Effector CD4-positive, alpha-beta T cell (primary cell): ENCODE measurements at places on chromosomes 6 and 20.

GRCh38 chr20:47205577-47206123, 150.8 kb downstream of the ZMYND8 start:
- DNase-seq, result no peak

- no peak for DNase-seq
Measured at GRCh38 chr6:53474010-53474409, 70.9 kb downstream of the GCLC start.

DNA sequence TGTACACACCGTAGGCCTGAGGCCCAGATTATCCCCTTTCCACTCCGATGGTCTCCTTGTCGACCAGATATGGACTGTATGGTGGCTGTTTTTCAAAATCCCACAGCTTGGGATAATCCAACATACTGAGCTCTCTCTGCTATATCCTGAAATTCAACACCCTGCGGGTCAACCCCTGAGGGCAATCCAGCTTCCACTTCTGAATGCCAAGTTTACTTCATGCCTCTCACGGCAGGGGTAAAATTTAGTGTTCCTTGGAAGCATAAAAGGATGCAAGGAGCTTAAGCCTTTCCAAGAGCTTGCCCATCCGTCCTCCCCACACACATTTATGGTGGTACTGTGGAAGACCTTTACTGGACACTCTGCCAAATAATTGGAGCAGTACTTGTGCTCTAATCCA, 90.7 kb downstream of the PLG start:
- no peak for DNase-seq

DNA sequence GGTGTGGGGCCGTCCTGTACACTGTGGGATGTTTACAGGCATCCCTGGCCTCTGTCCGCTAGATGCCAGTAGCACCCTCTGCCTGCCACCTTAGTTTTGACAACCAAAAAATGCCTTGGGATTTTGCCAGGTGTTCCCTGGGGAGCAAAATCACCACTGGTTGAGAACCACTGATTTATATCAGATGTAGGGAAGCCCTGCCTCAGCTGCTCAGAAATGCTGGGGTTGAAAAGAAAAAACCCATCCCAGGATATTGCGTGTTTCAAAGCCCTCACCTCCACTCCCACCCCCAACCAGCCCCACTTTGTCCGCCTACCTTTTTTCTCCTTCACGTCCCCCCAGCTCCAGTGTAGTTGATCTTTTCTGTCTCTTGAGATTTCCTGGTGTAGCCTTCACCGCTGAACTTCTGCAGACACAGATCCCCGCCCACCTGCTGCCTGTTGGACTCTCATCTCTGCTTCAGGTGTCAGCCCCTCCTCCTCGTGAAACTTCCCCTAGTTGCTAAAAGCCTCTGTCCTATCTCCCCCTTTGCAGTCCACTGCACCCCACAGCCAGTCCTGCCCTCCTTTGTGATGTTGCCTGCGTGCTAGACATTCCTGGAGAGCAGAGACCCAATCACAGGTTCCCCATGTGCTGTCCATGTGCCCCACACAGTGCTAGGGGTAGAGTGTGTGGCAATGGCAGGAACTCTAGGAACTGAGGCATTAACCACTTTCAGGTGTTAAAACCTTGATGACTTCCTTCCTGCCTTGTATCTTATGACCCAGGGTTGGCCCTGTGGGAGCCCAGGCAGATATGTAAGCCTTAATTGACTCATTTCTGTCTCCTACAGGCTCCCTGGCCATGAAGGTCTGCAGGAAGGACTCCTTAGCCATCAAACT, 98.9 kb downstream of the TBC1D7 start:
- DNase-seq, result no peak

- no peak for DNase-seq
Measured at GRCh38 chr6:154319231-154319858, 37.3 kb downstream of the IPCEF1 start.

DNA sequence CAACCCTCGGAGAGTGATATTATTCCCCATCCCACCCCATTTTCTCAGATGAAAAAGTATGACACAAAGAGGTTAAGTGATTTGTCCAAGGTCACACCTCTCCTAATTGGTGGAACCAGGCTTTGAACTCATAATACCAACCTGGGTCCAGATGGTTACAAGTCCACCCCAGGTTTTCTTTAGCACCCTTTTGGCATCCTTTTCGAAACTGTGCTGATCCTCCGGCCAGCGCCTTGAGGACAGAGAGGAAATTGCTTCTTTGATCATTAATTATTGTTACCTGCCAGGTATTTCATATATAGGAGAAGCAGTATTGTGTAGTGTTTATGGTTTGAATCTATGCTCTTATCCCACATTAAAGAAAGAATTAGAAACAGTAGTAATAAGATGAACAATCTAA, 29.3 kb upstream of the PDYN start:
- no peak for DNase-seq

- no peak for DNase-seq
Measured at GRCh38 chr6:121730616-121731015, 295.2 kb downstream of the GJA1 start.

GRCh38 chr6:73329201-73329600, 24.9 kb downstream of the DPPA5 start:
- DNase-seq, result no peak

GRCh38 chr20:45907219-45907948, 4.6 kb downstream of the PLTP start:
- no peak for DNase-seq

GRCh38 chr6:80623066-80623815, 516.8 kb downstream of the BCKDHB start:
- DNase-seq, result no peak

DNA sequence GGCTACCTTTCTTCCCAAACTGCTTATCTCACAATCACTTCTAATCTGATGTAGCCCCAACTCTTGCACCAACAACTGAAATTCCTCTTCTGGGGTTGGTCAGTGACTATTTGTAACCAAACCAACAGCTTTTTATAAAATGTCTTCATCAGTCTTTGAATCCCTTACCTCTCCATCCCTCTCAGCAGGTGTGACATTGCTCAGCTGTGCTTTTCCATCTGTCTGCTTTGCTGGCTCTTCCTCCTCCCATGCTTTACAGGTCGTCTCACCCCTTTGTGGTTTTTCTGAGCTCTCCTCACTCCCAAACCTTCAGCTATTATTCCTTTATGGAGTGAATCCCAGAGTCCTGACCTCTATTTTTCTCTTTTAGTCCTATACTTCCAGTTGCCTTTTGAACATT, 5.9 kb downstream of the MAP7 start:
- DNase-seq, result no peak

- no peak for DNase-seq
Measured at GRCh38 chr6:4781967-4782575, 5.9 kb downstream of the CDYL start.

DNA sequence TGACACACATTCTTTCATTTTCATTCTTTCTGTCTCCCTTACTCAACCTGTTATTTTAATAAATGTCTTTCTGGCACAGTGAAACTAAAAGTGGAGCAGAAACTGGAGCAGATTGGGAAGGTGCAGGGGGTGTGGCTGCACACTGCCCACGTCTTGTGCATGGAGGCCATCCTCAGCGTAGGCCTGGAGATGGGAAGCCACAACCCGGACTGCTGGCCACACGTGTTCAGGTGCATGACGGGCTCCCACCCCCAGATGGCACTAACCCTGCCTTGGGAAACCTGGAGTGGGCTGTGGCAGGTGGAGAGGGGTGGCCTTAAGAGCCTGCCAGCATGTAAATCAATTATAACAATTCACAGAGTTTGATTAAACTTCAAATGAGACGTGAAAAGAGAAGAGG, 71.4 kb upstream of the PBOV1 start:
- DNase-seq, result no peak

- no peak for DNase-seq
Measured at GRCh38 chr20:20085812-20086211, 33.5 kb downstream of the CFAP61 start.

DNA sequence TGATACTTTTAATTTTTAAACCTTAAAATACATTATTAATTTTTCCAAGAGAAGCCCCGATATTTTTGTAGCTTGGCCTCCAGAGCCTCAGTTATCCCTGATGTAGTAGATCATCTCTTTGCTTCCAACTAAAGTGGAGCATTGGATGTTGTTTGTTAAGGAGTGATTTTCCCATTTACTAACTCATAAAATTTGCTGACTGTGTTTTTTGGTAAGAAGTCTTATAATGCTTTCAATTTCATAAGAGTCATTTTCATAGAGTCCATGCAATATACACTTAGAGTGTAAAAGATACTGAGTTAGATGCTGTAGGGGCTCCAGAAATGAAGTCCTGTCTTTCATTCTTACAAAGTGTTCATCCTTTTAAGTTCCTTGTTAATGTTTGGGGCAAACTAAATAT, 46.8 kb downstream of the CDKAL1 start:
- no peak for DNase-seq

DNA sequence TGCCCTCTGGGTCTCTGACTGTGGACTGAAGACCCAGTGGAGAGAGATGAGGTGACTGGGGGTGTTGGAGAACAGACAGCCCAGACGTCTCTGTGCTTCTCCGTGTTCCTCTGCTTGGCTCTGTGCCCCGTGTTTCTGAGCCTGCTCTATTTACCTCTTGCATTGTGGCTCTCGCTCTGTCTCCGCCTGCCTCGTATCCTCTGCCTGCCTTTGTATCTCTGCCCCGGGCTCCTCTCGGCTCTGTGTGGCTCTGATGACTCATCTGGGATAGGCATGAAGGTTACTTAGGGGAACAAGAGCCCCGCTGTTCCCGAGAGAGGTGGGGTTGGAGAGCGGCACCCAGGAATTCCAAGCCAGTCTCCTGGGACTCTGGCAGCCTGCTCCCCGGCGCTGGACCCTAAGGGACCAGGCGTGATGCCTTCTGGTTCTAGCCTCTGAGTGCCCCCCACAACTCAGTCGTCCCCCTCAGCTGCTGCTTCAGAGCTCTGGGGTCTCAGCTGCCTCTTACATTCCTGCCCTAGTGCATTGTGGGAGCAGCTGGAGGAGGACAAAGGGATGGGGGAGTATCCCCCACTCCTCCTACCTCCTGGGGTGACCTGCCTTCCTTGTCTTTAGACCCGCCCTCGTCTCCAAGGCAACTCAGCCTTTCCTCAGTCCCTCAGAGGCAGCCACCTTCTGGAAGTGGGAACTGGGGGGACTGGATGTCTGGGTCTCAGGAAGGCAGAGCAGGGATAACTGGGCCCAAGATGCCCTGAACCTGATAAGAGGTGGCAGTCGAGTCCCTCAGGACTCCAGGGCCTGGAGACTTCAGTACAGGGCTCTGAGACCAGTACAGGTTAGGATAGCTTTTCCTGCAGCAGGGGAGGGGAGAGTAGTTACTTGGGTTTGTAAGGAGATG, 1.9 kb downstream of the DDR1 start:
- no peak for DNase-seq

DNA sequence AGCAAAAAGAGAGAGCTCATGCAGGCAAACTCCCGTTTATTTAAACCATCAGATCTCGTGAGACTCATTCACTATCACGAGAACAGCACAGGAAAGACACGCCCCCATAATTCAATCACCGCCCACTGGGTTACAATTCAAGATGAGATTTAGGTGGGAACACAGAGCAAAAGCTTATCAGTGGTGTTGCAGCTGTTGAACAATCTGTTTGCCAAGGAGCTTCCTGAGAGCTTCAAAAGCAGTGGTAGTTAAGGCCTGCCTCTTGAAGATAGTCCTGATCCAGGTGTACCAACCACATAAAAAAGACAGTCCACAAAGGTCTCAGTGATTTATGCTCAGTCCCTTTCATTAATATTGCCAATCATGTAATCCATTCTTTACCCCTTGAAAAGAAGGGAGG, 269.4 kb upstream of the IRAK1BP1 start:
- no peak for DNase-seq

GRCh38 chr6:149336609-149336928, 19.1 kb downstream of the TAB2 start:
- no peak for DNase-seq

- DNase-seq, result no peak
Measured at GRCh38 chr6:14177413-14178082, 60.0 kb downstream of the CD83 start.

DNA sequence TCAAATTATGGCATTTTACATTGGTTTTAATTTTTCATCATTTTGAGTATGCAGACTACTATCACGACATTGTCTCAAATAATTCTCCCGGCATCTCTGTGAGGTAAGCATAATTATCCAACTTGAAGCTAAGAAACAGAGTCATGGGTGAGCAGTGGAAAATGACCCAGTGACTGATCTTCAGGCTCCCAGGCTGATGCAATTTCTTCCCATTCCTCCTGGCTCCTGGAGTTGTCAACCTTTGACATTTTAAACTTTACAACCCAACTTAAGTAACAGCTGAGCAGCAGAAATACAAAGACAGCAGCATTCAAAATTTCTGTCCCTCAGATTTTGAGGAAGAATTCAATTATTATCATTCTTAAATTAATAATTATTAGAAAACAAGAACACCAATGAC, 13.7 kb upstream of the LAMA4 start:
- DNase-seq, result no peak

DNA sequence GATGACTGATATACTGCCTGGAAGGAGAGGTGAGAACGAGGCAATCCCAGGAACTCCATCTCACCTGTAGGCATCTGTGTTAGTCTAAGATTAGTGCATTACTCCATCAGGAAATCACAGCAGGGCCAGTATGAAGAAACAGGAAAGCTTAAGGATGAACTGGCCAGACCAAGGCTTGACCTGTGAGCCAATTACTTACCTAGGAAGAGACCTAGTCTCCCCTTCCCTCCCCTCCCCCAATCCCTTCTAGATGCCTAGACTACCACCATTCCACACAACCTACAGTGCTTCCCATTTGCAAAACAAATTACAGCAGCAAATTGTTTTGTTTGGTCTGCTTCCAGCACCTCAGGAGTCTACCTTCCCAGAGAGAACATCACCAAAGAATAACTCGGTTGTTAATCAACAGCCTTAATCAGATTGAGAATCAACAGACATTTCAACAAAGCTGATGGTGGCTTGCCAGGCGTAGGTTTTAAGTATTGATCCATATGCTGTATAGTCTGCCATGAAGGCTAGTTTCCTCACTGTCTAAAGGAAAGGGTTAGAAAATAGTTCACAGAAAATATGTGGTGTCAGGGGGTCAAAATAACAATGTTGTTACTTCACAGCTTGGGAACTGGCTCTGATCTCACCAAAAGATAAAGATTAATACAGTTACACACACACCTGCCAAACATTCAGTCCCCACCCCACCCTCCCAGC, 10.1 kb downstream of the PKHD1 start:
- DNase-seq, result no peak

- no peak for DNase-seq
Measured at GRCh38 chr6:31979238-31979898, 2.5 kb upstream of the C4A start.

GRCh38 chr6:11202513-11203305, 29.8 kb downstream of the NEDD9 start:
- no peak for DNase-seq

GRCh38 chr20:50932691-50933280, 1.5 kb upstream of the ADNP start:
- no peak for DNase-seq

DNA sequence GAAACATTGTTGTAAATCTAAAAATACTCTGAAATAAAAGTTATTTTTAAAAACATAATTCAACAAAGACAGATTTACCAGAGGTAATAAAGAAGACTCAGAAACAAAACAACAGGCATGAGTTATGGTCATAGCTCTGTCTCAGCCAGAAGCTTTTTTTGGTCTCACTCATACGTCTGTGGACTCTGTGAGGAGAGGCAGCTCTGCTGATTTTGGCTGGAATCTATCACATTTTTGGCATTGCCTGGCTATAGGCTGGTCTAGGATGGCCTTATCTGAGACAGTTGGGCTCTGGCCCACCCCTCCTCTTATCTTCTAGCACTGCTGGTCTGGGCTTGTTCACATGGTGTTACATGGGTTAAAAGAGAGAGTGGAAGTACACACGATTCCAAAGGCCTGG, 514.0 kb upstream of the BTBD3 start:
- no peak for DNase-seq
